A172 (cell line): ENCODE measurements at places on chromosomes 12 and 14. TPM values are rescaled to one million over a fixed set of nuclear protein-coding genes. Genes with fewer than 3 reads are reported as not detected.

DNA sequence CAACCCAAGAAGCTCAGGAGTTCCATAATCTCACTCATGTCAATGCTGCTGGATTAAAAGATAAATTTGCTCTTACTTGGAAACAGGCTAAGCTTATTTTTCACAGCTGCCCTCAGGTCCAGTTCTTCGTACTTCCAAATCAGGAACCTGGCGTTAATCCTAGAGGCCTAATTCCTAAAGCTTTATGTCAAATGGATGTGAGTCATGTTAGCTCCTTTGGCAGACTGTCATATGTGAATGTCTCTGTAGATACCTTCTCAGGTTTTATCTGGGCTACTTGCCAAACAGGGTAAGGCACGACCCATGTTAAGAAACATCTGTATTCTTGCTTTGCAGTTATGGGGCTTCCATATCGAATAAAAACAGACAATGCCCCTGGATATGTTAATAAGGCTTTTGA lies 504.6 kb downstream of the ALG10 start:
- no peak for DNase-seq

GRCh38 chr14:102074415-102074964 lies 12.4 kb downstream of the HSP90AA1 start:
- no peak for DNase-seq

Gene CCDC92
- 7.9 and 10.0 TPM in 2 replicates for total RNA-seq

DNA sequence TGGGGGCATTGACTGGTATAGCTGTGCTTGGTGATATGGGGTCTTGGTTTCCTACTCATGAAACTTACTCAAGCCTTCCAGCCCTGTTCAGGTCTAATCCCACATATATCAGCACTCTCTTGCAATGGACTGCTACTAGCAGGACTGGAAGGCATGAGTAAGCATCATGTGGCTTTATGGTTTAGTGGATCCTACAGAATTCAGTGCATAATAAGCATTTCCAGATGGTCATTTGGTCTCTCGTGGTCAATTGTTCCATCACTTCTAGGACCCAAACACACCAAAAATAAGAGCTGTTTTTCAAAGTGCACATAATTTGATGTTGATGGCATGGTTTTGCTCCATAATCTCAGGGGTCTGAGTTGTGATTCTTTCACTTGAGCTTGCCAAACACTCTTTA lies 114.4 kb downstream of the LMNTD1 start:
- DNase-seq: no peak

GRCh38 chr14:67764496-67764895 lies 51.9 kb downstream of the ZFYVE26 start:
- DNase-seq: no peak
